ENCODE measurements at places on chromosomes 1 and 21.

GRCh38 chr1:179955731-179956130, 1.1 kb downstream of the CEP350 start:
- no peak for DNase-seq

- DNase-seq: no peak
Measured at GRCh38 chr1:70871790-70872189, 175.8 kb downstream of the PTGER3 start.

DNA sequence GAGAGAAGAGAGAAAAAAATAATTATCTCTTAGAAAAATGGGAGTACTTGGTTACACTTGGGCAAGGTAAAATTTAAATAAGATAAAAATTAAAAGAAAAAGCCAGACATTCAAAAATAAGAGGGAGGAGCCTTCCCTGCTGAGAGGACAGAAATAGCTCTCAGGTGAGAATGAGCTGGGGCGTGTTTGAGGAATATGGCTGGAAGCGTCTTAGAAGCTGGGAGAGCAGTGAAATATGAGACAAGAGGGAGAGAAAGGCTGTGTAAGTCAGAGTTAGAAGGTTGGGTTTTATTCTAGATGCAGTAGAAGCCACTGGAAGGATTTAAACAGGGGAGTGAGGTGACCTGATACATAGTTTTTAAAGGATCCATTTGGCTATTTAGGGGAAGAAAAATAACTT, 154.2 kb upstream of the L1TD1 start:
- DNase-seq: no peak

DNA sequence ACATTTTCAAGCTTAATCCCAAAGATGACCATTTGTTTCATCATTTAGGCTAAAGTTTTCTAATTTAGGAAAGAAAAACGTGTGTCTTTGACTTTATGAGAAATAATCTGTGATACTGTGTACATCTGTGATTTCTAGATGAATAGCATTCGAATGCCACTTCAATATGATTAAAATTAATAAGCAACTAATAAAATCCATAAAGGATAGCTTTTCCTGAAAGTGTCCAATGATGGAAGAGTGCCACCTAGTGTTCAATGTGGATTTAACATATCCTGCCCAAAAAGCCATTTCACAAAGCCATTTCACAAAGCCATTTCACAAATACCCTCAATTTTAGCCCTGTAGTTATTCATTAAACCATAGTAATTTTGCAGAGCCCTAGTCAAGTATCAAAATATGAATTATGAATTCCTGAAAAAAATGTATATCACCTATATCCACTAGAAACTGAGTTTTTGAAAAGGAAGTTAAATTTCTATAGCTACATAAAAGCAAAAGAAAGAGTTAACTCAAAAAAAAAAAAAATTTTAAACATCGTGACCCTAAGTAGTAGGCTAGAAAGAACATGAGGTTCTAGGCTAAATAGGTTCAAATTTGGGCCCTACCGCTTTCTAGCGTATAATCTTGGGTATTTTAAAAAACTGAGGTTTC, 19.1 kb downstream of the NME7 start:
- DNase-seq: no peak

- no peak for DNase-seq
Measured at GRCh38 chr1:59236721-59237545, 60.0 kb upstream of the FGGY start.

Data from tibial artery (tissue), 4 donors.